ENCODE measurements at places on chromosomes 7 and 10.

DNA sequence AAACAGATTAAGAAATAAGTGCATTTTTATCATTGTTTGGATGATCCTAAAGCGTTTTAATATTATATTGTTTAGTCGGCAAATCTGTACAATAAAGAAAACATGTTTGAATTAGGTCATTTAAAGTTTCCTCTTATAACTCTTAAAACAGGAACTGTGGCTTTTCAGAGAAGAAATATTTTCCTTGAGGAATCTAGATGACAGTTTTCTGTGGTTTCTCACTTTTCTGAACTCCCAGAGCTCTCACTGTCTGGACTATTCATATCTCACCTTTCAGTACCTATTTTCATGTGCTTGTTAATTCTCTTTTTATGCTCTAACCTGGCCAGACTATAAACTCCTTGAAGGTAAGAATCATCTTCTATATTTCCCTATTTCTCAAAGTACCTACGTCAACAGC, 135.1 kb downstream of the CHN2 start:
- DNase-seq = no peak

- DNase-seq = no peak
These were observed 47.8 kb downstream of the NOD1 start for GRCh38 chr7:30430777-30431176.

- no peak for DNase-seq
These were observed 271.3 kb downstream of the FGFR2 start for GRCh38 chr10:121326905-121327304.

DNA sequence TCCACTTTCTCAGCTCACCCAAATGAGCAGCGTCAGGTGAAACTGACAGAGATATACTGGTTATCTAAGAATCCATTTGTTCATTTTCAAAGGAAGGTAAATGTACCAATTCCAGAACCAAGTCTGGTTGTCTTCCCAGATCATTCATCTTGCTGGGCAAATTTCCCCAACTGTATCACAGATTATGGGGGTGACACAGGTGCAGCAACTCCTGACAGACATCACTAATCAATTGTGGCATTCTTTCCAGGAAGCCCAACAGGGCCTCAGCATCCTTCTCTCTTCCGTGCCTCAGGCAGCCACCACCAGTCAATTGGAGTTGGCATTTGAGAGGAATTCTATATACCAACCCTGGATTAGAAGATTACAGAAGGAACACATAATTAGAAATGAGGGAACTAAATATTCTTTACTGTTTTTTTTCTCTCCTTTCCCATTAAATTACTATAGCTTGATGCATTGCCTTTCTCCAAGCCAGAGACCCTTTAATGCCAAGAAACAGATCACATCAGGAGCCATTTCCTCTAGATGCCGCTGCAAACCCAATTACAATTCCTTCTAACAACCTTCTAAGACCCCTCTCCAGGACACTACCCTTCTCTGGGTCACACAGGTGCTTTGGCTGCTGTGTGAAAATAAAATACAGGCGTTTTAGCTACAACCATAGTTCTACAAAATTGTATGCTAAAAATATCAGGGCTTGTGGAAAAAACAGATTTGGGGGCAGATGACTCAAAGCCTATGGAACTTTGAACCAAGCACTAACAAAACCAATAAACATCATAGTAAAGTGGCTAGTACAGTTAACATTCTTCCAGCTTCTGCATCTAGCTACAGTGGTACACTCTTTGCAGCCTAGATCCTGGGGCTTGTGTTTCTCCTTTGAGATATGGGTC, 291.6 kb downstream of the RNLS start:
- no peak for DNase-seq

GRCh38 chr10:8070440-8070839, 16.0 kb downstream of the GATA3 start:
- no peak for DNase-seq

GRCh38 chr7:143286522-143286890, 1.6 kb upstream of the CASP2 start:
- DNase-seq = no peak

- DNase-seq = no peak
These were observed 7.3 kb downstream of the SFRP5 start for GRCh38 chr10:97764519-97764931.

DNA sequence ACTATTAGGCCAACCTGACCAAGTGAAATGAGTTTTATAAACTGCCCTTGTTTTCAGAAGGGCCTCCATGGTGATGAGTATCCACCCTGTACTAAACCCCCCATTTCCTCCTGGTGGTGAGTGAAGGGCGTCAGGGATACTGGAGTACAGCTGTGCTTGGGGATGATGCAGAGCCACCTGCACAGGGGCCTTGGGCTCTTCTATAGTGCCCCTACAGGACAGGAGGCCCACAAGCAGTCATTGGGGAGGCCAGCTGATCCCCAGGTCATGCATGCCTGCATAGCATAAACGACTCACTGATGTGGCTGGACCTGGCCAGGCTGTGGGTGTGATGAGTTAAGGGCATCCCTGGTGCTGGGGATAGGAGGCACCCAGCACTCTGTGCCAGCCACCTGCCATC, 114.1 kb upstream of the CELF2 start:
- no peak for DNase-seq

DNA sequence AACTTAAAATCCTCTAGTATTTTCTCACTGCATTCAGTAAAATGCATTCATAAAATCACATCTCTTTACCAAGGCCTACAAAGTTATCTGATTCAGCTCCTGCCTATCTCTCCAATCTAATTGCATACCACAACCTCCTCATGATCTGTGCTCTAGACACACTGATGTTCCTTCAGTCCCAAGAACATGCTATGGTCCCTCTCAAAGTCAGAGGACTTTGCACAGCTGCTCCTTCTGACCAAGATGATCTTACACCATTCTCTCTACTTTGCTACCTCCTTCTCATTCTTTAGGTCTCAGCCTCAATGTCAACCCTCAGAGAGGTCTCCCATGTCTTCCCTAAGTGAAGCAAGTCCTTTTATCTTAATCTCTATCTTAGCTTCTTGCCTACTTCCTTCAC, 45.5 kb downstream of the CAV1 start:
- DNase-seq = no peak

DNA sequence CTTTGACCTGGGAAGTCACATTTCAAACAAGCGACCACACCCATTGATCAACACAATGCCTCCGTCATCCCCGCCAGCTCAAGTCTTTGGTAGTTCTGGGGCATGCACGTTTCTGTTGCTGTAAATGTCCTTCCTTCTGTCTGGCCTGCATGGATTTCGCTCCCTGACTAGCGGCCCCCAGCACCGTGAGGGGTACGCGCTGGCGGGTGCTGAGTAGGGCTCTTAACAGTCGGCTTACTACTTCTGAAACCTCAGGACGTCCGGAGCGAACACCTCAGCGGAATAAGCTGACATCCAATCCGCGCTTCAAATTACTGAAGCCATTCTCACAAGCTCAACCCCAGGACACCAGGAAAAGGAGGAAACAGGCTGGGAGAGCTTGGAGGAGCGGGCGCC, 505 bp downstream of the NUDCD3 start:
- peak; percentile 39 for DNase-seq

DNA sequence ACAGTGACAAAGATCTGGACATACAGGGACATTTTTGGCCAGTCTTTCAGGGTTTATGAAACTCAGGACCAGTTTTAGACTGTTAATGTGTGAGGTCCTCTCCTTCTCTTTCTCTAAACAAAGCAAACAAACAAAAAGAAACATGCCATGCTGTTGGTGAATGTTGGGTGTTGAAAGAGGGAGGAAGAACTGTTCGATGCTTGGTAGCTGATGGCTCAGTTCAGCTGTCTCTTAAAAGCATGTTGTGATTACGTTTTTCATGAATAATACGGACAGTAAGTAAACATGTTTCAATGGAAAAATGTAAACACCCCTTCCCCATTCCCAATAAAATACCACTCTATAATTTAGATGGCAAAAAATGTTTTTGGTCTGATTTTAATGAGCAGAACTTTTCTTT, 219.1 kb downstream of the SEC23IP start:
- no peak for DNase-seq

- no peak for DNase-seq
These were observed 387.0 kb upstream of the SEMA3D start for GRCh38 chr7:85573844-85574243.

DNA sequence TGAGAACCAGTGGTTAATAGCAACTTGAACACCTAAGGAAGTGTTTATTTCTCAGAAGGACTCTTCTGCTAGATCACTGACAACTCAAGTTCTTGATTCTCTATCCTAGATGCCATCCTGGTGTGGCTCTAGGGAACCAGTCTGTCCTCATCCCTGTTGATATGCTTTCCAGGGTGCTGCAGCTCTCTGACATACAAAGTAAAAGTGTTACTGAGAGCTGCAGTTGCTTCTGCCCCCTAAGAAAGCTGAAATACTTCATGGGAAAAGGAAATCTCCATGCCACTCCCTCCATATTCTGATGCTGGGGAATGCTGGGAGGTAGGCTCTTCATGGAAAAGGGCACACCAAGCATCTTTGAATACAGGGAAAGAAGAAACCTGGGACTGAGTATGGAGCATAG, 168.1 kb downstream of the KLF6 start:
- no peak for DNase-seq

- DNase-seq = no peak
These were observed 60.8 kb downstream of the ATXN7L1 start for GRCh38 chr7:105815576-105815975.

- DNase-seq = no peak
These were observed 6.1 kb downstream of the RAMP3 start for GRCh38 chr7:45163692-45164052.

DNA sequence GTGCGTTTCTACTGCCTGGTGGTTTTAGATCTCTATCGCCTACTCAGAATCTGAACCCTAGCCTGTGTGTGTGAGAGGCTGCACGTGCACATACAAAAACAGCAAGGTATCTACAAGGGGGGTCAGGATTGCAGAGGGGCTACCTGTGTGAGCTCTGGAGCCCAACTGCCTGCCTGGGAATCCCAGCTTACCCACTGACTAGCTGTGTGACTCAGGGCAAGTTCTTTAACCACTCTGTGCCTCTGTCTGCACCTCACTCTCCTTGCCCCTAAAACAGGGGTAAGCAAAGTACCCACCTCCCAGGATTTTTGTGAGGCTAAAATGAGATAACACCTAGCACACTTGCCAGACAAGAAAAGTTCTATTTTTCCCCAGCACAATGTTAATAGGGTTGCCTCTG, 32.5 kb downstream of the DLG5 start:
- no peak for DNase-seq

DNA sequence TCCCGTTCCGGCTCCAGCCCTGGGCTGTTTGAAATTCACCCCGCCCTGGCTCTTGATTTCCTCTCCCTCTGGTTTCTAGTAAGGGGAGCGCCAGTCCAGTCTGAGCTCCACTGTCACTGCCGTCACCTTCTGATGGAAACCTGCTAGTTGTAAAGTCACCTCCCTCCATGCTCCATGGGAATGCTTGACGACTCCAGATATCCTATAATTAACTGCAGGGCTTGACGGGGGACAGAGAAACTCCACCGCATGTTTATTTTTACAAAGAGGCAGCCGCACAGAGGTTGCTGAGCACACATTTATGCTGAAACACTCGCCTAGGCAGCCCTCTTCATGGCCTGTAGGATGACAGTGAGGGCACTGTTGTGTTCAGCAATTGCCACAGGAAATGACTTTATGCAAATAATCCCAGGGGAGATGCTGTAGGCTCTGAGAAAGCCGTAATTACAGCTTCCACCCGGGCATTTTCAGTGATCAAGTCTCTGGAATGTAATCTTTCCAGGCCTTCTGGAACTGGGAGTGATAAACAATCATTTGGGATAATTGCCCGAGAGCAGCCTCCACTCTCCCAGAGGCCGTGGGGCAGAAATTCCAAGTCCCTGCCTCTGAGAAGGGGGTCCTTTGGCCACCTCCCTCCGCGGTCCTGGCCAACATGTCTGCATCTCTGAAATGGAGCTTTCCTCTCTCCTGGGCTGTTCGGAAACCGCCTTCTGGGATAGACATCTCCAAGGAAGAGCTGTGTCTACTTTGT, 300.5 kb downstream of the KLF6 start:
- DNase-seq = no peak

GRCh38 chr7:5484921-5485320, 61.3 kb upstream of the TNRC18 start:
- no peak for DNase-seq

DNA sequence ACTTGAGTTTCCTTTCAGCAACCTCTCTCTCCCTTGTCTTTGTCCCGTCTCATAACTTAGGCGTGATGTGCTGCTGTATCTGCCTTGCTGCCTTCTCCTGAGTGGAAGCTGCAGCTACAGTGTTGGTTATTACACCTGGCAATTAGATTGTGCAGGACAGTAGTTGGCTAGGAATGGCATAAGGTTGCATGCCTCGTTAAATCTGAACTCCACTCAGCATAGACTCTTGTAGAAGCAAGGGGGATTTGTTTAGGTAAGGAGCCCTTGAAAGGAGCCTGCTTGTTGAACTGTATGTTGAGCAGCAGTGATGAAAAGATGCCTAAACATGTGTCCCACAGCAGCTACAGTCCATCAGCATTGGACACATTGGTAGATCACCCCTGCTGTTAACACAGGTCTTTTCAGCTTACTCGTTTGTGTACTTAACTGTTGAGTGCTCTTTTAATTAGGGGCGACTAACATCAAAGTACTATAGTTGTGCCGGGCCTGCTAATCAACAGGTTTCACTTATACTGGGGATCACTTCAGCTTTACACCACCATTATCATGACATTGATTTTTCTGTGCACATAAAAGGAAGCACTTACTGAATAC, 225.0 kb downstream of the AUTS2 start:
- DNase-seq = no peak

- no peak for DNase-seq
These were observed 95.0 kb downstream of the CALD1 start for GRCh38 chr7:134874407-134874806.

DNA sequence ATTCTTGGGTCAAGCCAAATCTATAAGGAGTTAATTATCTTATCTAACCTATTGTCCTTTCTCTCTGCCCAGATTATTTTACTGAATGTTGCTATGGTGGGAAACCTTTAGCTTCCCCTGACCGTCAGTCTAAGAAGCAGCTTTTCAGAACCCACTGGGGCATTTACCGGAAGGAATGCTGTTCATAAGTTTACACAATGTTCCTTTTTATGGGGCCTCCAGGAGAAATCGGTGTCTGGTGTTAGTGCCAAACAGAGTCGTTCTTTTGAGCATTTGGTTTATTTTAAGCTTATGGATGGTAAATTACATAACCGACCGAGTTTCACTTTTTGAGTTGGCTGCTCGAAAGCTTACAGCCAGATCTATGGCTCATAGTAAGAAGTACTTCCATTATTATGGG, 111.9 kb downstream of the CACNB2 start:
- no peak for DNase-seq

GRCh38 chr7:139095194-139095659, 14.3 kb downstream of the ZC3HAV1 start:
- peak; percentile 90 for DNase-seq

Measured in CD4-positive, alpha-beta T cell treated with Interleukin-6 at 100 ng/mL for 8 hours (primary cell).